ENCODE measurements at places on chromosomes 5 and 9.

- DNase-seq, result no peak
Observed at GRCh38 chr9:15372455-15372854, 50.2 kb upstream of the SNAPC3 start.

DNA sequence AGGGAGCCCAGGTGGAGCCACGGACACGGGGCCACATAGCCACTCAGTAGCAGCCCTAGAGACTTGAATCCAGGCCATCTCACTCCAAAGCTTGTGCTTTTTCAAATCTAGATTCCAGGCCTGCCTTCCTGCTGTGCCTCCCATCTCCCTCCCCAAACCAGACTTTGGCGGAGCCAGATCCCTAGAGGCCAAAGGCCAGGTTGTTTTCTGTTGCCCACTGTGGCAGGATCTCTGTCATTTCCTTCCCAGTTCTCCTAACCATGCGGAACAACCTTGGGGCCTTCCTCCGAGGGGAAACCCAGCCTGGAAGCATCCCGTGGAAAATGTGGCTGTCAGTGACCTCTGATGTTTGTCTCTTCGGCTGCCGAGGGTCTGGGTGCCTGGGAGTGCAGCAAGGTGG lies 16.4 kb upstream of the RPS14 start:
- no peak for DNase-seq

DNA sequence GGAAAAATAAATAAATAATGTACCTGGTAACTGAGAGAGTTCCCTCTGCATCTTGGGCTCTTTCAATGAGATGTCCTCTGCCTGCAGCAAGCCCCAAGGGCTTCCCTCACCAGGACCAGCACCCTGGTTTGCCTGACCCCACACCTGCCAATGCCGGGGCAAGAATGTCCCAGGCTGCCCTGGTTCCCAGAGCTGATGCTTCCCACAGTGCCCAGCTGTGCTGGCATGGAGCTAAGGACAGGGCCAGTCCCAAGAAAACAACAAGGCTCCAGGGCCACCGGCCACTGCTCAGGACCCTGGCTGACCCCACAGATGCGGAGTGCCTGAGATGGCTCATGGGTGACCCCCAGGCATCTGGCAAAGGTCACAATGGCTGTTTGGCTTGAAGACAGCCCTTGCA lies 123.5 kb downstream of the KCNIP1 start:
- DNase-seq, result no peak

DNA sequence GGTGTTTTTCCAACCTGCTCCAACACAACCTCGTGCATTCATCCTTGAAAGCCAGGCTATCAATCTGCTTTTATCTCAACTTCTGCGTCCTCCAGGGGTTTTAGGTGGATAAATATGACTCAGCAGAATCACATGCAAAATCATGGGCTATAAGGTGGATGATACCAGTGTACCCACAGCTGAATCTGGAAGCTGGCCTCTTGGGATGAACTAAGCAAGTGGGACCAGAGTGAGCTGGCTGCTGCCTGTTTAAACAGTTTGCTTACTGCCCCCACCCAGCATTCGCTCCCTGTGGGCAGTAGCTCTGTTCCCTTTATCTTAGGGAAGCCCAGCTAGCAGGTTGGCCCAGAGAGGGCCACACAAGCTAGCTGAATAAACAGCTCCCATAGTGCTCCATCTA lies 194.0 kb downstream of the CRB2 start:
- no peak for DNase-seq

GRCh38 chr5:99083197-99083596 lies 154.4 kb upstream of the CHD1 start:
- no peak for DNase-seq

- no peak for DNase-seq
Observed at GRCh38 chr5:150213530-150213929, 23.7 kb downstream of the SLC6A7 start.

- no peak for DNase-seq
Observed at GRCh38 chr5:38376404-38376803, 118.0 kb downstream of the EGFLAM start.

GRCh38 chr9:2729721-2730120 lies 12.4 kb downstream of the KCNV2 start:
- DNase-seq, result no peak

GRCh38 chr5:58182287-58182841 lies 277.5 kb downstream of the PLK2 start:
- DNase-seq, result no peak

- DNase-seq, result no peak
Observed at GRCh38 chr5:139633295-139634027, 14.7 kb upstream of the CXXC5 start.

DNA sequence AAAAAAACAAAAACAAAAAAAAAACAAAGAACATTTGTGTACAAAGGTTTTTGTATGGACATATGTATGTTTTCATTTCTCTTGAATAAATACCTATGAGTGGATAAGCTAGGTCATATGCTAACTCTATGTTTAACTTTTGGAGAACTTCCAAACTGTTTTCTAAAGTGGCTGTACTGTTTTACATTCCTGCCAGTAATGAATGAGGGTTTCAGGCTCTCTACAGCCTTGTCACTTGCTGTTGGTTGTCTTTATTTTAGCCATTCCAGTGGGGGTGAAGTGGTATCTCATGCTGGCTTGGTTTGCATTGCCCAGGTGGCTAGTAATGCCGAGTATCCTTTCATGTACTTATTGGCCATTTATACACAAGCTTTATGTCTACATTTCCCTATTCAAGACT lies 9.1 kb upstream of the TRIO start:
- DNase-seq, result no peak

- DNase-seq, result no peak
Observed at GRCh38 chr5:6450319-6450833, 1.7 kb downstream of the UBE2QL1 start.

- DNase-seq, result no peak
Observed at GRCh38 chr9:93057042-93057702, 1.3 kb upstream of the SUSD3 start.

- no peak for DNase-seq
Observed at GRCh38 chr5:73764586-73764985, 138.6 kb downstream of the ARHGEF28 start.

GRCh38 chr9:1732670-1733069 lies 282.5 kb upstream of the SMARCA2 start:
- no peak for DNase-seq

DNA sequence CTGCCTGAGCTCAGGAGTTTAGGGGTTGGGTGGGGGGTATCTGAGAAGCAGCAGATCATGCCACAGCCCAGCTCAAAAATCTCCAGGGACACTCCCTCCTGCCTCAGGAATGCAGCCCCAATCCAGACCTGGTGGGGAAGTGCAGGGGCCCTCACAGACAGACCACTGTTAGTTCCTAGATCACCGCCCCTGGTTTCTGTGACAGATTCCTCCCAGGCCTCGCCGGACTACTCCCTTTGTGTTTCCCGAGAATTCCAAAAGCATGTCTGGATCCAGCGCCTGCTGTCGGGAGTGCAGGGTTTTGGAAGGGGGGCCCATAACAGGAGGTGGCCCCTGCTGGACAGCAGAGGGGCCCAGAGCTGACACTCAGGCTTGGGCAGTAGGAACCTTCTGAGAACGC lies 74.5 kb downstream of the CTSL start:
- no peak for DNase-seq

DNA sequence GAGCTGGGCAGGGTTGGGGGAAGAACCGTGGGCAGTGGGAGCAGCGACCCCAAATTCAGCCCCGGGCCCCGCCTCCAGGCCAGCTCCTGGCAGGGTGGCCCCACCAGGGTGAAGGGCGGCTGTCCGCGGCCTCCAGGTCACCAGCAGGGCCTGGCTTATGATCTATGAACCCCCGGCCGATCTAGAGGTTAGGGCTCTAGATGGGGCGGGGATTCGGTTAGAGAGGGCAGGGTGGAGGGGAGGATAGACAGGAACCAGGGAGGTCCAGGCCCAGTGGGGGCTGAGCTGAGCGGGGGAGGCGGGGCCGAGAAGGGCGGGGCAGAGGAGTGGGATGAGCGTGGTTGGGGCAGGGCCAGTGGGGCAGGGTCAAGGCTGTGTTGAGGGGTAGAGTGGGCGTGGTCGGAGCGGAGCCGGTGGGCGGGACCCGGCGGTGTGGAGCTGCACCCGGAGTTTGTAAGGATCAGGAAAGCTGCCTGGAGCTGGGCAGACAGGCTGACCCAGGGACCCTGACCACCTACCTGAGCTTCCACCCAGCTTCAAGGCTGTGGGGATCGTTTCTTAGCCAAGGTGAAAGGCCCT lies 29.3 kb upstream of the OBP2B start:
- no peak for DNase-seq

- DNase-seq, result peak; percentile 73
Observed at GRCh38 chr5:99060306-99061261, 131.8 kb upstream of the CHD1 start.

DNA sequence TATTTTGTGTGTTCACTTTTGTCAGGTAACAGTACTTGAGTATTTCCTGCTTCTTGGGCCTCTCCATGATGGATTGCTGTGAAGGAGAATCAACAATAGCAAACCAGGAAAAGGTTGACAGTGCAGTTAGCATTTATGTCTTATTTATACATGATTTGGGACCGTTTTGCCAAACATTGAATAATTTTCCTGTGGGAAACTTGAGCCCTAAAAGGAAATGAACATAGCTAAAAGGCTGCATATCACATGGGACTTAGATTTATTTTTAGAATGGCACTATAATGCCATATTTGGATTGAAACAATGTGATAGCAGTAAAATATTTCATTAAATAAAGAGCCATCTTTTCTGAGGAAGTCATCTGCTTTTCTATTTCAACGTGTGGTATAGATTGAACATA lies 15.3 kb downstream of the GPR21 start:
- DNase-seq, result no peak

GRCh38 chr5:132459983-132460838 lies 30.4 kb downstream of the IRF1 start:
- DNase-seq, result no peak

DNA sequence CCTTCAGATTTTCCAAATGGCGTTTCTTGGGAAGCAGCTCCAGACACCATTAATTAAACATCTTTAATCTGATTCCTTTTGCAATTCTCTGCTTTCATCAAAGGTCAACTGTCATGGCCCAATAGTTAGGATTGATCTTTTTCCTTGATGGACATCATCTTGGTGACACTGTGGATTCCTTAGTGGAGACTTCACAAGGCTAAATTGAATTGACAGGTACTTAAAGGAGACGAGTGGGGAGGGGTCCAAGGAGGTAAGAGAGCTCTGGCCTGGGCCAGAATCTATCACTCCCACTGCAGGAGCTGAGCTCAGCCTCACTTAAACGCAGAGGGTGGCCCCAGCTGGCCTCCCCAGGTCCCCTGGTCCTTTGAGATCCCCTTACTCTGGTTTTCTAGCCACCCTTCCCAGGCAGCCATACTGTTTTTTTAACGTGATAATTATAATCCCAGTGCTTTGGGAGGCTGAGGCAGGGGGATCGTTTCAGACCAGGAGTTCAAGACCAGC lies 9.9 kb upstream of the HMCN2 start:
- DNase-seq, result no peak

DNA sequence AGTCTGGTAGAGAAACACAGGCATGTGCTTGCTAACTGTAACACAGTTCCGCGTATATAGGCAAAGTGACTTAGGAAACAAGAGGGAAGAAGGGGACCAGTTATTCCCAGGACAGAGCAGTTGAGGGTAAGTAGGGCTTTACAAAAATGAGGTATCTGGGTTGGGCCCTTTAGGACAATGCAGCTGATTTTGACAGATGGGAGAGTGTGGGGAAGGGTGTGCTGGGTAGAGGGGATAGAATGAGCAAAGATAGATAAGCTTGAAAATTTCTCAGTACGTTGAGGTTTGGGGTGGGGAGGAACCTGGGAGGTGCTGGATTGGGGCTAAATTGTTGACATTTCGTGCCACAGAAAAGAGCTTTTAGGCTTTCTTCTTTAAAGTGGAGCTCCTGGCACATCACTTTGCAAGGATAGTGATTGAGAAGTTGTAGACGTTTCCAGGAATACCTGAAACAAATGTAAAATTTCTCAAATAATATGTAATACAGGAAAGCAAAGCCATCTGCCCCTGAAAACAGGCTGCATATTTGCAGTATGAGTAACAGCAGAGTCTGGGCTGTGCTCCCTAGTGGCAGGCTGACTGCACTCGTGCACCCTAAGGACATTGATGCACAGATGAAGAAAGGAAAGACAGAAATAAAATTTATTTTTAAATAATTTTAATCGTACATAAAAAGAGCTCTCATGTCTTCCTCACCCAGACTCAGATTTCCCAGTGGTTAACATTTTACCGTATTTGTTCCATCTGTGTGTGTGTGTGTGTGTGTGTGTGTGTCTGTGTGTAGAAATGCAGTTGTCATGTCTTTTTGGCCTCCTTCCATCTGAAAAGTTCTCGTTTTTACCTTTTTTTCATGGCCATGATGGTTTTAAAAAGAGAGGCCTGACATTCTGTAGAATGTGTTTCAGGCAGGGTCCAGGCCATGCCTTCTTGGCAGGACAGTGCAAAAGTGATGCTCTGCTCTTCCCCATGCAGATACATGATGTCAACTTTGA lies 144.9 kb upstream of the DMRT1 start:
- no peak for DNase-seq

GRCh38 chr5:102832445-102832844 lies 77.3 kb downstream of the PAM start:
- no peak for DNase-seq

DNA sequence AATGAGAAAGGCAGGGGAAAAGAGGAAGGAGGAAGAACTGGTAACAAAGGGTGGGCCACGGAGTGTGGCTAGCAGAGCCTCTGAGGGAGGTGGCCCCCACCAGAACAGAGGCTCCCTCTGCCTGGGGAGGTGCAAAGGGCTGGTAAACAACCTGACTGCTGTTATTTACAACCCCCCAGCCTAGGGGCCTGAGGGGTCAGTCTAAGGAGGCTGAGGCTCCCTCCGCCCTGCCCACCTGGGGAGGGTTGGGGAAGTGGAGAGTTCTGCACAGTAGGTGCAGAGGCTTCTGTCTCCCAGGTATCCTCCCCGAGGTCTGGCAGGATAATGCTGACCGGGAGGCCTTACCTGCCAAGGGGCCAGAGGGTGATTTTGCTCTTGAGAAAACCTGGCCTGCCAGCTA lies 35.6 kb upstream of the SMU1 start:
- DNase-seq, result no peak

- no peak for DNase-seq
Observed at GRCh38 chr5:68898951-68899471, 194.8 kb upstream of the SLC30A5 start.

- DNase-seq, result peak; percentile 9
Observed at GRCh38 chr5:68343421-68343826, 127.9 kb downstream of the PIK3R1 start.

GRCh38 chr5:105865834-105866233 lies 1804.9 kb downstream of the EFNA5 start:
- no peak for DNase-seq

- DNase-seq, result no peak
Observed at GRCh38 chr5:72955143-72955767, 586 bp upstream of the FCHO2 start.

GRCh38 chr5:17436350-17436749 lies 61.7 kb upstream of the TAF11L2 start:
- DNase-seq, result no peak

GRCh38 chr9:69757996-69758675 lies 1.7 kb downstream of the PTAR1 start:
- DNase-seq, result no peak

- no peak for DNase-seq
Observed at GRCh38 chr5:176803943-176804498, 6.3 kb upstream of the UNC5A start.

DNA sequence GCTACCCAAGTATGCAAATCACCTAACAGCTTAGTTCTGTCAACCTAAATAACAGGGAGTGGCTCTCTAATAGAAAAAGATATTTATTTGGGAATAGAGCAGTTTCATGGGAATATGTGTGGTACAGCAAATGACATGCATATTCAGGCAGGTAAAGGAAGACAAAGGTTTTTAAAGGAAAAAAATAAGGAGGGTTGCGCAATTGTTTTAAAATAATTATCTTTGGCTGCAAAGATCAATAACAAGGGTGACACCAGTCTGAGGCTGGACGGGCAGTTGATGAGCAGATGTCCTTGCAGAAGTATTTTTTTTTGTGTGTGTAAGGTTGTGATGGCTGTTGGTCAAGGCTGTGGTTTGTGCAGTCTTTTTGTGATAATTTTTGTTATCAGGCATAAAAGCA lies 332.0 kb downstream of the ARHGEF28 start:
- no peak for DNase-seq
